ENCODE measurements at places on chromosomes 3 and 15.

GRCh38 chr3:161500068-161500796 is 3.6 kb downstream of the OTOL1 start:
- H3K4me1 ChIP-seq = no peaks in the 10 kb centered on the region
- H3K27ac ChIP-seq = no peak overlapping the region
- no peaks in the 10 kb centered on the region for H3K27me3 ChIP-seq
- DNase-seq = no peak
- H3K36me3 ChIP-seq = no peaks in the 10 kb centered on the region
- H3K4me3 ChIP-seq = no peak overlapping the region

DNA sequence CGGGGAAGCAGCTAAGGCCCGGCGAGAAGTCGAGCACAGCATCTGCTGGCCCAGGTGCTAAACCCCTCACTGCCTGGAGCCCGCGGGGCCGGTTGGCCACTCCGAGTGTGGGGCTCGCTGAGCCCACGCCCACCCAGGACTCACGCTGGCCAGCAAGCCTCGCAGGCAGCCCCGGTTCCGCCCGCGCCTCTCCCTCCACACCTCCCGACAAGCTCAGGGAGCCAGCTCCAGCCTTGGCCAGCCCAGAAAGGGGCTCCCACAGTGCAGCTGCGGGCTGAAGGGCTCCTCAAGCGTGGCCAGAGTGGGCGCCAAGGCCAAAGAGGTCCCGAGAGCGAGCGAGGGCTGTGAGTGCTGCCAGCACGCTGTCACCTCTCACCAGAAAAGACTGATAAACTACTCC is 8.9 kb upstream of the GABRB3 start:
- H3K4me1 ChIP-seq = no peaks in the 10 kb centered on the region
- no peaks in the 10 kb centered on the region for H3K36me3 ChIP-seq
- DNase-seq = no peak

DNA sequence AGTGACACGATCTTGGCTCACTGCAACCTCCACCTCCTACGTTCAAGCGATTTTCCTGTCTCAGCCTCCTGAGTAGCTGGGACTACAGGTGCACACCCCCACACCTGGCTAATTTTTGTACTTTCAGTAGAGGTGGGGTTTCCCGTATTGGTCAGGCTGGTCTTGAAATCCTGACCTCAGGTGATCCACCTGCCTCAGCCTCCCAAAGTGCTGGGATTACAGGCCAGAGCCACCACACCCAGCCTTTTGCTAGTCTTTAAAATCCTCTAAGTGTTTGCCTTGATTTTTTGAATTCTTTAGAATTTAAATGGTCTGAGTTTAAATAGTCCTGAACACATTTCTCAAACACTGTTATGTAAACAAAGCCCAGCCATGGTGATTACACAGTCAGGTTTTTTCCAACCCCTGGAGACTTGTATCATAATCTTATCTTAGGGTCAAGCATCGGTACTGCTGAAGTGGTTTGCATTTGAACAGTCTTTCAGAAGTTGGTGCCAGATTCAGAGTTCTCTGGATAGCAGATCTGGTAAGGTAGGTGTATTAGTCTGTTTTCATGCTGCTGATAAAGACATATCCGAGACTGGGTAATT is 28.2 kb upstream of the PIAS1 start:
- DNase-seq = no peak
- H3K27me3 ChIP-seq = peaks cover 6% of the 10 kb centered on the region
- H3K27ac ChIP-seq = no peak overlapping the region
- H3K4me3 ChIP-seq = no peak overlapping the region

DNA sequence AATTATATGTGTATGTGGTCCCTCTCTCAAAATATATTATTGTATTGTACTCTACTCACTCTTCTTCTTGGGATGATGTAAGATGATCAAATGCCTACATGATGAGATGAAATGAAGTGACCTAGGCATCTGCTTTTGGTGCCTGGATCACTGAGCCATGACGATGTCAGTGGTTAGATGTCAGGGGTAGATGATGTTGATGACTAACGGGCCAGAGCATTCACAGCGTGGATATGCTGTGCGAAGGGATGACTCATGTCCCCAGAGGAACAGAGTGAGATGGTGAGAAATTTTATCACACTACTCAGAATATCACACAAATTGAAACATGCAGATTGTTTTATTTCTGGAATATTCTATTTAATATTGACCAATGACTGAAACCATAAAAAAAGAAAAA is 233.9 kb upstream of the CADM2 start:
- no peaks in the 10 kb centered on the region for H3K36me3 ChIP-seq
- no peak overlapping the region for H3K4me3 ChIP-seq

- DNase-seq = no peak
- no peaks in the 10 kb centered on the region for H3K27me3 ChIP-seq
- peaks cover 89% of the 10 kb centered on the region for H3K36me3 ChIP-seq
- H3K4me3 ChIP-seq = peak overlapping the region; percentile 62
- H3K27ac ChIP-seq = peak overlapping the region; percentile 94
Measured at GRCh38 chr3:5195605-5196004, 8.1 kb downstream of the EDEM1 start.

DNA sequence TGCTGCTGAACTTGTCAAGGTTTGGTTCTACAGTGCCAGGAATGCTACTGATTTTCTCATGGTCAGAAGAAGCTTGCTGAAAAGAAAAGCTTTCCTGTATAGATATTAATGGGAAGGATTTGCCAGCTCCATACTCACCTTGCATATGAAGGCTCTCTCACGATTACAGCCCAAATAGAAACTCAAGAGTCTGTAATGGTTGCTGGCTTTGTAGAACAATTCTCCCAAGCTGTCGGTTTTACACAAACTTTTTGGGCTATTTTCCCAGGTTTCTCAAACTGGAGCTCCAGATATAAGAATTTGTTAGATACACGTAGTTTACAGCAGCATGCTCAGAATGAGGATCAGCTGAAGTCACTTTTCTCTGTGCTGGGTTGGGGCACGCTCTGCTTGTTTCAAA is 30.1 kb upstream of the LRRC3B start:
- H3K27me3 ChIP-seq = no peaks in the 10 kb centered on the region
- H3K27ac ChIP-seq = no peak overlapping the region
- H3K4me3 ChIP-seq = no peak overlapping the region
- no peak for DNase-seq
- no peaks in the 10 kb centered on the region for H3K4me1 ChIP-seq

- H3K4me3 ChIP-seq = no peak overlapping the region
- no peak overlapping the region for H3K27ac ChIP-seq
- H3K27me3 ChIP-seq = peaks cover 8% of the 10 kb centered on the region
Measured at GRCh38 chr15:62665449-62665848, 377.1 kb upstream of the TPM1 start.

GRCh38 chr15:92323525-92323924 is 70.2 kb upstream of the ST8SIA2 start:
- peaks cover 3% of the 10 kb centered on the region for H3K27me3 ChIP-seq
- H3K36me3 ChIP-seq = no peaks in the 10 kb centered on the region
- no peaks in the 10 kb centered on the region for H3K4me1 ChIP-seq
- H3K4me3 ChIP-seq = no peak overlapping the region
- DNase-seq = no peak
- H3K27ac ChIP-seq = no peak overlapping the region

GRCh38 chr3:81434161-81434560 is 327.3 kb downstream of the GBE1 start:
- H3K27ac ChIP-seq = no peak overlapping the region
- no peaks in the 10 kb centered on the region for H3K36me3 ChIP-seq
- H3K27me3 ChIP-seq = no peaks in the 10 kb centered on the region
- DNase-seq = no peak

GRCh38 chr15:39514933-39515332 is 65.9 kb upstream of the THBS1 start:
- H3K36me3 ChIP-seq = no peaks in the 10 kb centered on the region
- H3K4me1 ChIP-seq = no peaks in the 10 kb centered on the region
- H3K4me3 ChIP-seq = no peak overlapping the region
- DNase-seq = no peak
- H3K27ac ChIP-seq = no peak overlapping the region

DNA sequence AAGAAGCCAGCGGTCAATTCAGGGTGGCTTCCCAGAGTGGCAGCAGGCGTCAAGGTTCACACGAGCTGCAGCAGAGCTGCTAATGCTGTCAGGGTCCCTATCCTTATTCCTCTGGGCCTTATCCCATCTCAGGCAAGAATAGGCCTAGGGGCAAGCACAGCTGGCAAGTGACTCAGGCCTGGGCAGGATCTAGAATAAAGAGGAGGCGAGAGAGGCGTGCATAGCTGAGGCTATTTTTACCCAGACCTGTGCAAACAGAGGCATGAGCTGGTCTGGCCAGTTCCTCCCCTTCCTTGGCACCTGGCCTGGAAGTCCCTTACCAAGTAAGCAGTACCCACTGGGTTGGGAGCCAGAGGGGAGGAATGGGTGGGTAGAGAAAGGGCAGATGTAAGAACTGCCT is 12.2 kb upstream of the VIPR1 start:
- H3K27me3 ChIP-seq = peaks cover 10% of the 10 kb centered on the region
- H3K27ac ChIP-seq = no peak overlapping the region
- no peaks in the 10 kb centered on the region for H3K4me1 ChIP-seq
- DNase-seq = no peak
- H3K4me3 ChIP-seq = no peak overlapping the region
- H3K36me3 ChIP-seq = no peaks in the 10 kb centered on the region

- H3K4me1 ChIP-seq = peaks cover 52% of the 10 kb centered on the region
- DNase-seq = peak; percentile 57
- H3K4me3 ChIP-seq = peak within 1 kb of the TSS; percentile 91
- H3K27ac ChIP-seq = peak within 1 kb of the TSS; percentile 95
Measured at GRCh38 chr3:71583566-71584393, at the start of gene FOXP1. TSS of gene FOXP1 (minus strand) at chr3:71583728. CDS start at chr3:71198381, 385,347 bp downstream.

DNA sequence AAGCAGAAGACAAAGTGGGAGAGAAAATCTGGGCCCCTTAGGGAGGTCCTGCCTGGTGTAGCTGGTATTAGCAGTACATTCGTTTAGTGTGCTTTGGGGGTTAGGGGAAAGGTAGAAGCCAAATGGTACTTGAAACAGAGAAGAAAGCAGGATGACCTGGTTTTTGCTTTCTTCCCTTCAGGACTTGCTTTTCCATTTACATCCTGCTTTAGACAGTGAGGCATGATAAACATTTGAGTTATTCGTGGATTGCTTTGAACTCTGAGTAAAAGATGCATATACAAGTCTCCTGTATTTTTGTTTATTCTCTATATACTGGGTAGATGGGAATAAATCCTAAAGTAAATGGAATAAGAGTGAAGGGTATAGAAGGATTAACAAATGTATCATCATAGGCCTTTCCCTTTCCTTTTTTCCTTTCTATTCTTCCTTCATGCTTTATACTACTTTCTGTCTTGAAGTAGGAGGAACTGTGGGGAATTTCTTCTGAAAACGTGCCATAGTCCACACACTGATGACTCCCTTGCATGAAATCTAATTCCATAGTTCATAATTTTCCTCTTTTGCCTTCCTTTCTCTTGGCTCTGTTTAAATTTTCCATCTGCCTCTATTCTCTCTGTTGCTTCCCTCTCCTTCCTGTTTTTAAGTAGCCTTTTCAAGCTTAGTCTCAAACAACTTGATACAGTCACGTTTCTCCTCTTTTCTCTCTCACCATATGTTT is 139.5 kb upstream of the RBMS3 start:
- H3K36me3 ChIP-seq = no peaks in the 10 kb centered on the region
- no peaks in the 10 kb centered on the region for H3K27me3 ChIP-seq
- peaks cover 3% of the 10 kb centered on the region for H3K4me1 ChIP-seq
- no peak for DNase-seq
- no peak overlapping the region for H3K4me3 ChIP-seq

DNA sequence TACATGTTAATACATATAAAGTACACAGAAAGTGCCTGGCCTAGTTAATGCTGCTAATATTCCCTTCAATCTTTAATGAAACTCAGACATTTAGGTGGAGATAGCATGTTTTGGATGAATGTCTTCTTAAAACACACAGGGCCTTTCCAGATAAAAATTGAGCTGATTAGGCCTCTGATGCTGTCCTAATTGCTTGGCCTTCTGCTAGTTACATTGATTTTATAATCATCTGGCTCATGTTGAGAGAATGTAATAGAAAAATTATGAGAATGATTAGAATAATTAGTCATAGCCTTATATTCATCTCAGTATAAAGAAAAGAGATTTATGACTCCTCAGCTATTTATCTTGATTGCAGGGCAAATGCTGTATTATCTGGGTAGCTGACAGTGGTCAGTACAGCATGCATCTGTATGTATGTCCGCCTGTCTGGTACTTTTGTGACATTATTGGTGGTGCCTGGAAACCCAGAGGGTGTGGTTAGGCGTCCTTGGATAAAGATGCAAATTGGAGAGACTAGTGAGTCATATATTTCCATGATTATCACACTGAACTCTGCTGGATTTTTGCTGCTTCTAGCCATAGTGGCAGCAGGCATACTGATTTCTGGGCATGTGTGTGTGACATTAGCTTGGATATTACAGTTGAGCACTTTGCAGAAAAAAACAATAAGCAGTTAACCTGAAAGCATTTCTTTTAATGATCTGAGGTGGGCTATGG is 120.8 kb downstream of the FEZF2 start:
- H3K4me3 ChIP-seq = no peak overlapping the region
- no peak overlapping the region for H3K27ac ChIP-seq
- no peaks in the 10 kb centered on the region for H3K36me3 ChIP-seq
- DNase-seq = no peak
- no peaks in the 10 kb centered on the region for H3K27me3 ChIP-seq
- H3K4me1 ChIP-seq = no peaks in the 10 kb centered on the region

GRCh38 chr3:135310317-135310716 is 515.3 kb downstream of the EPHB1 start:
- H3K4me3 ChIP-seq = no peak overlapping the region
- DNase-seq = no peak
- H3K27ac ChIP-seq = no peak overlapping the region
- no peaks in the 10 kb centered on the region for H3K4me1 ChIP-seq

GRCh38 chr3:192597506-192597905 is 129.8 kb downstream of the FGF12 start:
- H3K4me1 ChIP-seq = no peaks in the 10 kb centered on the region
- no peak overlapping the region for H3K27ac ChIP-seq
- DNase-seq = no peak
- no peak overlapping the region for H3K4me3 ChIP-seq
- H3K36me3 ChIP-seq = no peaks in the 10 kb centered on the region

- no peak overlapping the region for H3K27ac ChIP-seq
- H3K4me3 ChIP-seq = no peak overlapping the region
- H3K27me3 ChIP-seq = peaks cover 6% of the 10 kb centered on the region
Measured at GRCh38 chr3:195450731-195451229, 8.0 kb upstream of the ACAP2 start.

DNA sequence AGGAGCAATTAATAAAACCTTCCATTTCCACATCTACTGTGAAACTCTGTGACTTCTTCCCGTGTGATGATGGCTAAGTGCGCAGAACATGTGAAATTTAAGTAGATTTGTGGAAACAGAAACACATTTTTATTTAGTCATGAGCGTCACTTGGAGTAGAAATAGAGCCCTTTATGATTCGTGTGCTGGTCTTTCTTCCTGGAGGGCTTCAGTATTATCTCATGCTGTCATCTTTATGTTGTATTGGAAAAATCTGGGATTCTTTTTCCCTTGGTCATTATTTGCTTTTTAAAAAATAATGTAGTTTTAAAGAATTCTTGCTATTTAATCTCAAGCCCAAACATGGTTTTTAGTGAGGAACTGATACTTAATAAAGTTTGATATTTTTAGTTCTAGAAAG is 284.0 kb upstream of the CTDSPL start:
- H3K36me3 ChIP-seq = no peaks in the 10 kb centered on the region
- DNase-seq = no peak
- no peak overlapping the region for H3K4me3 ChIP-seq

- no peaks in the 10 kb centered on the region for H3K36me3 ChIP-seq
- H3K4me3 ChIP-seq = no peak overlapping the region
Measured at GRCh38 chr15:40477642-40478327, 7.0 kb downstream of the CHST14 start.
